ENCODE measurements at places on chromosomes 2 and 18. TPM values are rescaled to one million over a fixed set of nuclear protein-coding genes. Genes with fewer than 3 reads are reported as not detected.

Gene TNP1
- not detected for polyA plus RNA-seq

Gene AQP12B
- polyA plus RNA-seq = not detected

Gene TUBA3E
- 0.20 TPM for polyA plus RNA-seq

Gene RTP5
- polyA plus RNA-seq = not detected

Gene NAT8
- not detected for polyA plus RNA-seq

Gene SIX3
- not detected for polyA plus RNA-seq

Gene FAM161A
- 3.0 TPM for polyA plus RNA-seq

Gene SERPINB13
- polyA plus RNA-seq = not detected

Gene NDC80
- 0.39 TPM for polyA plus RNA-seq

Gene CFAP221
- polyA plus RNA-seq = 29.3 TPM

Gene AOX1
- 5.8 TPM for polyA plus RNA-seq

Gene CCDC68
- polyA plus RNA-seq = not detected

Gene FHL2
- polyA plus RNA-seq = 25.2 TPM

Gene ABCG5
- 0.48 TPM for polyA plus RNA-seq

Gene GNAL
- polyA plus RNA-seq = 5.0 TPM

Gene TCF23
- not detected for polyA plus RNA-seq

Gene SIGLEC15
- not detected for polyA plus RNA-seq

Gene CPSF3
- polyA plus RNA-seq = 51.5 TPM

Gene RIF1
- polyA plus RNA-seq = 12.3 TPM

Gene CPLX4
- polyA plus RNA-seq = 1.4 TPM

All from Purkinje cell (primary cell).